DMS153 (cell line): ENCODE measurements at places on chromosomes 3 and 15.

DNA sequence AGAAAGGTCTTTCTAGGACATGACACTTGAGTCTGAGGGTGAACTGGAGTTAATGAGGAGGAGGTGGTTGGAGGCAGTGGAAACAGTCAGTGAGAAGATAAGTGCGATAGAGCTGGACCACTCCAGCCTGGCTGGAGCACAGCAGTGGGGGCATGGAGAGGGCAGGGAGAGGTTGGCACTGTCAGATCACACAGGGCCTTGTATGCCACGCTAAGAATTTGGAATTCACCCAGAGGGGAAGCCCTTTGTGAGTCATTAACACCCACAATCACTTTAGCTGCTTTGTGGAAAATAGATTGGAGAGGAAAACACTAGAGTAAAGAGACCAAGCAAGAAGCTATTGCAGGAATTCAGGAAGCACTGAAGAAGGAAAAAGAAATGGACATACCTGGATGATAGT lies 83.3 kb downstream of the ZNF621 start:
- no peak for DNase-seq

GRCh38 chr15:33693166-33693800 lies 275.0 kb upstream of the CHRM5 start:
- DNase-seq, result no peak

DNA sequence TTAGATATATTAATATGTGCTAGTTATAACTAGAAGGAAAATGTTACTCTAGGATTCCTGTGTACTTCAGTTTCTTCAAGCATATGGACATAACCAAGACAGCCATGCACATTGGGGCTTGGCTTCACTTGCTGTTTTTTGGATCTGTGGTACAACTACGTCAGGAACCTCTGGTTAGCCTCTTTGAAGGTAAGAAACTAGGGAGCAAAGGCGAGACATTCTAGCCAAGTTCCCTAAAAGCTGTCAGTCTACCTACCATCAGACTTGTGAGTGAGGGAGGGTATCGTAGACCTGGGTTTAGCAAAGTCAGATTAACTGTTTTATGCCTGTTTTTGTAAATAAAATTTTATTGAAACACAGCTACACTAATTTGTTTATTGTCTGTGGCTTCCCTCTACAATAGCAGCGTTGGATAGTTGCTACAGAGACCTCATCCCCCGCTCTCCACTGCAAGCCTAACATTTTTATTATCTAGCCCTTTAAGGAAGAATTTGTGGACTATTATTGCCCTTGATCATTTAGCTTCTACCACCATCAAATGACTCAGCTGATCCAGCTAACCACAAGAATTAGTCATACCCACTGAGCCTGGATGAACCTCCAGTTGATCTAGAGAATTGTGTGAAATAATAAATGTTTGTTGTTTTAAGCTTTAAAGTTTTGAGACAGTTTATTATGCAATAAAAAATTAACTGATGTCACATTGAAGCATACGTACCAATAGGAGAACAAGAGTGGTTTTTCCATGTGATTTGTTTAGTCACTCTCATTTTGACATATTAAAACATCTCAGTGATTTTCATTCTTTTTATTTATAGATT lies 58.1 kb downstream of the RSRC1 start:
- DNase-seq, result no peak

GRCh38 chr15:78859971-78860719 lies 12.5 kb upstream of the MORF4L1 start:
- DNase-seq, result peak; percentile 8

- no peak for DNase-seq
These were observed 185.1 kb downstream of the GOLGA6L6 start for GRCh38 chr15:20356444-20356910.
